ENCODE measurements at places on chromosomes 6 and 20. TPM values are rescaled to one million over a fixed set of nuclear protein-coding genes. Genes with fewer than 3 reads are reported as not detected.

AARS2 gene
- total RNA-seq = 8.2 TPM

SLC22A7 gene
- total RNA-seq = 0.25 TPM

CRISP3 gene
- total RNA-seq = not detected

DLK2 gene
- total RNA-seq = 1.2 TPM

POLR3F gene
- total RNA-seq = 8.8 TPM

PGK2 gene
- total RNA-seq = not detected

ADGRF5 gene
- total RNA-seq = 30.7 TPM

PTCHD4 gene
- 0.23 TPM for total RNA-seq
